CD8-positive, alpha-beta T cell (primary cell): ENCODE measurements at places on chromosomes 12 and 14. TPM values are rescaled to one million over a fixed set of nuclear protein-coding genes. Genes with fewer than 3 reads are reported as not detected.

Gene TGM1
- 3.8 TPM for total RNA-seq

Gene LIN7A
- not detected for total RNA-seq

Gene B3GNT4
- total RNA-seq: not detected

Gene FCF1
- total RNA-seq: 32.6 TPM

Gene CLEC9A
- total RNA-seq: not detected

Gene OVCH1
- not detected for total RNA-seq

Gene SERPINA12
- total RNA-seq: not detected

Gene LMNTD1
- not detected for total RNA-seq

Gene PIANP
- total RNA-seq: 0.52 TPM

Gene ABCC9
- not detected for total RNA-seq

Gene ACOT4
- 1.1 TPM for total RNA-seq

Gene FGF23
- not detected for total RNA-seq

Gene AKAP6
- total RNA-seq: 2.4 TPM

Gene KRT75
- total RNA-seq: not detected

Gene NRXN3
- total RNA-seq: not detected

Gene NPAS3
- not detected for total RNA-seq

Gene C12orf42
- 8.8 TPM for total RNA-seq

Gene GALNT9
- total RNA-seq: not detected

Gene DGKA
- total RNA-seq: 585 TPM

Gene CLSTN3
- 23.1 TPM for total RNA-seq

Gene LBHD2
- total RNA-seq: not detected

Gene PPP4R4
- not detected for total RNA-seq
